ENCODE measurements at places on chromosomes 16 and 17.

DNA sequence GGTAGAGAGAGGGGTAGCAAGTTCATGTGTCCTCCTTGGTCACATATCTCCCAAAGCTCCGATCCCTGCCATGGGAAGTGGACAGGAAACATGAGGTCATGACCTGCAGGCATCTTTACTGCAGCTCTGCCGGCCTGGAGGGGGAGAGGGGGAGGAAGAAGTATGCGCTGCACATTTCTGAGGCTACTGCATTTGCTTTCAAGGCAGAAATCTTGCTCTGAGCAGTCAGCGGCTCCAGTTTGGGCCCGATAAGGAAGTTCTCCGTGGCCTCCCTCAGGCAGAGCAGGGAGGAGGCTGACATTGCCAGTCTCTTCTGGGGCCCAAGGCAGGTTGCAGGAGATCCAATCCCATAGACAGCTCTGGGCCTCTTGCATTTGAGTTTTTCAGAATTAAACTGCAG lies 1.5 kb upstream of the NHERF1 start:
- DNase-seq: no peak

DNA sequence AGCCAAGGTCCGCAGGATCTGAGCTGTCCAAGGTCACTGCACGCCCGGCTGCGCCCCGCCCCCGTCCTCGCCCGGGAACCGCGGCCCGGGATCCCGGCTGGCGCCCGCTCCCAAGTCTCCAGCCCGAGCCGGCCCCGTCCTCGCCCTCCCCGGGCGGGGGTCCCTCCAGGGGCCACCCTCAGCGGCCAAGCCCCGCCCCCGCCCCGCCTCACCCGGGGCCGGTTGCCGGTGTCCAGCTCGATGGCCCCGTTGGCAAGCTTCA lies 216 bp downstream of the VPS9D1 start:
- DNase-seq: no peak

DNA sequence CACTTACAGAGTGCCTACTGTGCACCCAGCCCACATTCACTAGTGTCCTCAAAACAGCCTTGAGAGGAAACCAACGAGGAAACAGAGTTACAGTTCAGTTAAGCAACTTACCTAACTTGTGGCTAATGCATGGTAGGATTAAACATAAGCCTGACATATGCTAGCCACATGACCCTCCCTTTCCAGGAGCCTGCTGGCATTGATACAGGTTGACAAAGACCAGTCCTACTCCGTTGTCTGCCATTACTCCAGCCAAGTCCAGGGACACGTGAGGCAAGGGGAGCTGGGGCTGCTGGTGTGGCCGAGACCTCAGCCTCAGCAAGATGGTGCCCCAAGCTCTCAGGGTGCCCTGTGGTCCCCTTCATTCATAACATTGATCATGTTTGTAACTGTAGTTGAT lies 37.9 kb downstream of the SNX20 start:
- no peak for DNase-seq

- DNase-seq: no peak
Measured at GRCh38 chr16:87809150-87809902, 43.5 kb upstream of the KLHDC4 start.

DNA sequence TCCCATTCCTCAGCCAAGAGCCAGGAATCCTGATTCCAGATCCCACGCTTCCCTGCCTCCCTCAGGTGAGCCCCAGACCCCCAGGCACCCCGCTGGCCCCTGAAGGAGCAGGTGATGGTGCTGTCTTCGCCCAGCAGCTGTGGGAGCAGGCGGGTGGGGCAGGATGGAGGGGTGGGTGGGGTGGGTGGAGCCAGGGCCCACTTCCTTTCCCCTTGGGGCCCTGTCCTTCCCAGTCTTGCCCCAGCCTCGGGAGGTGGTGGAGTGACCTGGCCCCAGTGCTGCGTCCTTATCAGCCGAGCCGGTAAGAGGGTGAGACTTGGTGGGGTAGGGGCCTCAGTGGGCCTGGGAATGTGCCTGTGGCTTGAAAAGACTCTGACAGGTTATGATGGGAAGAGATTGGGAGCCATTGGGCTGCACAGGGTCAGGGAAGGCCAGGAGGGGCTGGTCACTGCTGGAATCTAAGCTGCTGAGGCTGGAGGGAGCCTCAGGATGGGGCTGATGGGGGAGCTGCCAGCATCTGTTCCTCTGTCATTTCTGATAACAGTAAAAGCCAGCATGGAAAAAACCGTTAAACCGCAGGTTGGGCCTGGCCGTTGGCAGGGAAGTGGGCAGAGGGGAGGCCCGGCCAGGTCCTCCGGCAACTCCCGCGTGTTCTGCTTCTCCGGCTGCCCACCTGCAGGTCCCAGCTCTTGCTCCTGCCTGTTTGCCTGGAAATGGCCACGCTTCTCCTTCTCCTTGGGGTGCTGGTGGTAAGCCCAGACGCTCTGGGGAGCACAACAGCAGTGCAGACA lies at the start of gene SPN:
Gene SPN, plus strand, starts transcription at position 232 of the 791 bp plus-strand sequence. Its CDS starts 482 bp downstream, at position 714.
- DNase-seq: no peak

GRCh38 chr17:67165201-67165600 lies 79.8 kb downstream of the HELZ start:
- DNase-seq: no peak

- no peak for DNase-seq
Measured at GRCh38 chr16:75116081-75116910, at the start of gene LDHD. Gene LDHD (minus strand): TSS chr16:75116780. CDS start chr16:75116720, 60 bp downstream.

DNA sequence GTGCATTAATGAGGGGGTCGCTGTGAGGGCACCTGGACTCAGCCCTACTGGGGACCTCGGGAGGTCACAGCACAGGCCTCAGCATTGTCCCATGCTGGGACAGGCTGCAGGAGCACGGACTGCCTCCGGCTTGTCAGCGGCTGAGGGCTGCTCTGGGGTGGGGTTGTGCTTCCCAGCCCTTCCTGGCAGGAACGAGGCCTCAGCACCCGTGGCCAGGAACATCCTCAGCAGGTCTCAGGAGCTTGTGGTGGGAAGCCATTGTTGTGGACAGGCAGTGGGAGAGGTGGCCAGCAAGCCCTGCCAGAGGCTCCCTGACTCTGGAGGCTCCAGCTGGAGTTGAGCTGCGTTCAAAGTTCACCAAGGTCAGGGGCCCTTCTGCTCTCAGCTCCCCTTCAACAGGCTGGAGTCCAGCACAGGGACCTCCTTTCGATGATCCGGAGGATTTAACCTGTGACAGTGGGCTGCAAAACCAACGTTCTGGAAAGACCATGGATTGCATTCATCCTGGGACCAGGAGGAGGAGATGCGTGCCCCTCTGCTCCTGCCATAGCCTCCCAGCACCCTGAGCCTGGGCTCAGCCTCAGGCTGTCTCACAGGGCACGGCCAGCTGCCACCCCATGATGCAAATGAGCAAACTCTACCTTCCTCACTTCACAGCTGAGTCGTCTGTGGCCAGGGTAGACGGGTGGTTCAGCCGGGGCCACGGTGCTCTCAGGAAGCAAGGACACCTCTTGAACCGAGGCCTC lies 32.6 kb downstream of the FOXL1 start:
- no peak for DNase-seq

DNA sequence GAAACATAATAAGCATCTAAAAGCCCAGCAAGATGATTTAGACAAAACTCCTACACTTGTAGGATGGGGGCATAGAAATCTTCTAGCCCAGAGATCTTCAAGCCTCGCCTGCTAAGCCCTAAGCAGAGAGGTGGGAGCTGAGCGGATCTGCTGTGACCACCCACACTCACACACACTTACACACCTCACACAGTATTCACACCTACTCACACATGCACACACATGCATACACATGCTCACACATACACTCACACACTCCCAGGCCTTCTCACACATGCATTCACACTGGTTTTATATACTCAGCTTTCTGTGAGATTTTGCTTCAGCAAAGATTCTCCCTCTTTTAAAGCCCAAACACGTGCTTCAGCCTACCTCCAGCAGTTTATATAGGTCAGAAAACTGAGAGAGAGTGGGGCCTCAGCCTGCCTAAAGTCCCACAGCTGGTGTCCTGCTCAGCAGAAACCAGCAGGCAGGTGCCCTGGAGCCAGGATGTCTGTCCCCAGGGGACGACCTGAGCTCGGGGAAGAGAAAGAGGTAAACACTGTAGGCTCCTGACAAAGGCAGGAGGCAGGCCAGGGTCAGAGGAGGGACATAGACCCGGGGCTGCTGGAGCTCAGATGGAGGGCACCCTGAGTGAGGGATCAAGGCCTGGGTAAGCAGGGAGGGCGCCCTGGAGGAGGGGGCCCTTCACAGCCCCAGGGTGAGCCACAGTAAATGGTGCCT lies 12.0 kb upstream of the KRT19 start:
- no peak for DNase-seq

DNA sequence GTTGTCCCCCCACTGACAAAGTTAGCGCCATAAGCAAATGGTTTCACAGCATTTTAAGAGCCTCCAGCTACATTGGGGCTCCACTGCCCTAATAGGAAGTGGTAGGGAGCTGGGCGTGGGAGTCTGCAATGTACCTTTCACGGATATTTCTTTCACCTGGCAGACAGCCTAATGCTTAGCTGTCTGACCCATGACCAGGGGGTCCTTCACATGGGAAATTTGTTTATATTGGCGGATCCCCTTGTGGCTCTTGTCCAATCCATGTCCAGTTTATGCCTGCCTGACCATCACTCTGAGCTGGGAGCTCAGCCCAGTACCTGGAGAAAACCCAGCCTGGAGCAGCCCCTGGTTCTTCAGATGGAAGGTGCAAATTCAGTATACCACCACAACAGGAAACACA lies 145.0 kb downstream of the ZNF18 start:
- DNase-seq: no peak

- DNase-seq: no peak
Measured at GRCh38 chr17:55996826-55997225, 156.4 kb upstream of the ANKFN1 start.

GRCh38 chr16:3716831-3717234 lies 491 bp downstream of the TRAP1 start:
- no peak for DNase-seq

- DNase-seq: no peak
Measured at GRCh38 chr17:77196251-77196650, 55.5 kb downstream of the SEC14L1 start.

DNA sequence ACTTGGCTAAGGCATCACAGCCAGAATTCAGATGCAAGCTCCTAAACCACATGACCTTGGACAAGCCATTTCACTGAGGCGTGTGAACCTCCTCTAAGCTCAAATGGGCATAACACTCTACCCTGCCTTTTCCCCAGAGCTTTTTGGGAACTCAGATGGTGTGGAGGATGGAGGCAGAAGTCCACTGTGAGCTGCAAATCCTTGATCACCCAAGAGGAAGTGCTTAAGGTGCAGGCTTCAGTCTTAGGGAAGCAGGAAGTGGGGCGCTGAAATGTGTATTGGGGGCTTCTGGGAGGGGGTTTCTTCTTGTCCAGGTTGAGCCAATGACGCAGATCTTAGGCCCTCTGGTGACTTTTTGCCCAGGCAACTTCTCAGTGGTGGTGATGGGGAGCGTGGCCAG lies 12.9 kb downstream of the CIITA start:
- no peak for DNase-seq

- DNase-seq: peak; percentile 41
Measured at GRCh38 chr17:16987830-16988601, 16.1 kb upstream of the TNFRSF13B start.

DNA sequence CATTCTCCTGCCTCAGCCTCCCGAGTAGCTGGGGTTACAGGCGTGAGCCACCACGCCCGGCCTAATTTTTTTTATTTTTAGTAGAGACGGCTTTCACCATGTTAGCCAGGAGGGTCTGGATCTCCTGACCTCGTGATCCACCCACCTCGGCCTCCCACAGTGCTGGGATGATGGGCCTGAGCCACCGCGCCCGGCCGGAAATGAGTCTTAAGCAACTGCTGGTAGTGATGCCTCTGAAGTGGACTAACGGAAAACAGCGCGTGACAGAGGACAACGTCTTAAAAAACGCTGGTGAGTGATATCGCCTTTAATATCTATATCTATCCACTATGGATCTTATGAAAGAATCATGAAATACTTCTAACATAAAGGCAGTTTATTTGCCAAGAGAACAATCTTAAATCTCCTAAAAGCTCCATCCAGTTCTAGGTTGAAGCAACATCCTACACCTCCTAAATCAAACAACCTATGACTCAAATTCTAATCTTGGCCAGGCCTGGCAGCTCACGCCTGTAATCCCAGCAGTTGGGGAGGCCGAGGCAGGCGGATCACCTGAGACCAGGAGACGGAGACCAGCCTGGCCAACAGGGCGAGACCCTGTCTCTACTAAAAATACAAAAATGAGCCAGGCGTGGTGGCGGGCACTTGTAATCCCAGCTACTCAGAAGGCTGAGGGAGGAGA lies 69.8 kb downstream of the NXN start:
- no peak for DNase-seq

DNA sequence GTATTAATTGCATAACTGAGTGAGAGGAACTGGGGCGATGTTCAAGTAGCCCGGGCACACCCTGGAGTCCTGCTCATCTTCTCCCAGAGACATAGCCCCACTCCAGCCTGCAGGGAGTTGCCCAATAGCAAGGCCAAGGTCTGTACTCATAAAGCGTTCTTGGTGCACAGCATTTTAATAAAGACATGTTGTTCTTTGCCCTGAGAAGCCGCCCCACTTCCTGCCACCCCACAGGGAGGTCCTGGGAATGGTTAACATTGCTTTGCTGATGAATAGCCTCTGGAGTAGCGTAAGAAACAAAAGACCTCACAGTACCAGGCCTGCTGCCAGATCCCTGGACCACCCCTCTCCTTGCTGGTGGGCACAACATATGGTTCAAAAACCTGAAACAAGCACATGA lies 21.6 kb upstream of the CDH1 start:
- no peak for DNase-seq

- DNase-seq: no peak
Measured at GRCh38 chr16:50974438-50975036, 176.5 kb downstream of the SALL1 start.

DNA sequence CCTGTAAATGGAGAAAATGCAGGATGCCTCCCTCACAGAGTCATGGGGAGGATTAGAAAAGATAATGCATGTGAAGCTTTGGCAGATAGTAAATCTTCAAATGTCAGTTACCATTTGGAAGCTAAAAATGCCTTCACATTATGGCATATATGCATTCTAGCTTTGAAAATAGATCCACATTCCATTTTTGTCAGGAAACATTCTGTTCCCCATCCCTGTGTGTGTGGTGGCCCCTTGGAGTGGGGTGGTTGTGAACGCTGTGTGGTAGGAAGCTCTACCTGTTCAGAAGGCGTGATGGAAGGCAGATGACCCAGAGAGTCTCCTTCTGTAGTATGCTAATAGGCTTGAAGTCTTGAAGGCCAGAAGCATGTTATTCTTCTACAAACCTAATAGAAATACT lies 242.0 kb downstream of the HAPSTR1 start:
- no peak for DNase-seq

GRCh38 chr17:80850817-80851216 lies 140.8 kb upstream of the CHMP6 start:
- no peak for DNase-seq

Measured in stimulated activated CD4-positive, alpha-beta T cell treated with anti-CD3 and anti-CD28 coated beads, Interleukin-1b, Interleukin-23, amount 100 ng/mL, for 24 hours (primary cell).